ENCODE measurements at places on chromosomes 2 and 18.

DNA sequence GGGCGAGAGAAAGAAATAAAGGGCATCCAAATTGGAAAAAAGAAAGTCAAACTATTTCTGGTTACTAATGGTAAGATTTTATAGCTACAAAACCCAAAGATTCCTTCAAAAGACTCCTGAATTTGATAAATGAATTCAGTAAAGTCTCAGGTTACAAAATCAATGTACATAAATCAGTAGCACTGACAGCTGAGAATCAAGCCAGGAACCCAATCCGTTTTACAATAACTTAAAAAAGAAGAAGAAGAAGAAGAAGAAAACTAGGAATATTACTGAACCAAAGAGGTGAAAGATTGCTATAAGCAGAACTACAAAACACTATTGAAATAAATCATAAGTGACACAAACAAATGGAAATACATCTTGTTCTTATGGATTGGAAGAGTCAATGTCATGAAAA, 291.5 kb upstream of the GULP1 start:
- DNase-seq, result no peak

GRCh38 chr18:50707855-50708469, 111.9 kb downstream of the MRO start:
- DNase-seq, result no peak

- no peak for DNase-seq
Measured at GRCh38 chr2:13141315-13141714, 424.6 kb downstream of the TRIB2 start.

DNA sequence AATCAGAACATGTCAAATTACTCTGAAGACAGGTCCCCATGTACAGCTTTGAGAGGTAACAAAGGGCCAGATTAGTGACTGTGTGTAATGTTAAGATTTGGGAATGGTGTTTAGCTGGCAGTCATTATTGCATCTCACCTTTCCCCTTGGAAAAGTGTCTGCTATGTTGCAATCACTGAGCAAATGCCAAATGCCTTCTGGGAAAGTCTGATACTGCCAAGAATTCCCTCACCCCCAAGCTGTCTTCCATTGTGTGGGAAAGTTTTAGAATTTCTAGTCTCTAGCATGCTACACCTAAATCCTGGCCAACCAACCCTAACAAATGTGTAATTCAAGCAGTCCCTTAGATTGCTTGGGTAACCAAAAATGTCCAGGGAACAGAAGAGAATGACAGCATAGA, 13.6 kb upstream of the PELI1 start:
- no peak for DNase-seq

GRCh38 chr2:207275779-207276178, 110.0 kb upstream of the KLF7 start:
- DNase-seq, result no peak

Data from effector memory CD8-positive, alpha-beta T cell (primary cell).